OCI-M1 (cell line): ENCODE measurements at places on chromosomes 7 and 10.
A peak's percentile ranks its signal among the peaks of the same experiment; 100 is the strongest.

DNA sequence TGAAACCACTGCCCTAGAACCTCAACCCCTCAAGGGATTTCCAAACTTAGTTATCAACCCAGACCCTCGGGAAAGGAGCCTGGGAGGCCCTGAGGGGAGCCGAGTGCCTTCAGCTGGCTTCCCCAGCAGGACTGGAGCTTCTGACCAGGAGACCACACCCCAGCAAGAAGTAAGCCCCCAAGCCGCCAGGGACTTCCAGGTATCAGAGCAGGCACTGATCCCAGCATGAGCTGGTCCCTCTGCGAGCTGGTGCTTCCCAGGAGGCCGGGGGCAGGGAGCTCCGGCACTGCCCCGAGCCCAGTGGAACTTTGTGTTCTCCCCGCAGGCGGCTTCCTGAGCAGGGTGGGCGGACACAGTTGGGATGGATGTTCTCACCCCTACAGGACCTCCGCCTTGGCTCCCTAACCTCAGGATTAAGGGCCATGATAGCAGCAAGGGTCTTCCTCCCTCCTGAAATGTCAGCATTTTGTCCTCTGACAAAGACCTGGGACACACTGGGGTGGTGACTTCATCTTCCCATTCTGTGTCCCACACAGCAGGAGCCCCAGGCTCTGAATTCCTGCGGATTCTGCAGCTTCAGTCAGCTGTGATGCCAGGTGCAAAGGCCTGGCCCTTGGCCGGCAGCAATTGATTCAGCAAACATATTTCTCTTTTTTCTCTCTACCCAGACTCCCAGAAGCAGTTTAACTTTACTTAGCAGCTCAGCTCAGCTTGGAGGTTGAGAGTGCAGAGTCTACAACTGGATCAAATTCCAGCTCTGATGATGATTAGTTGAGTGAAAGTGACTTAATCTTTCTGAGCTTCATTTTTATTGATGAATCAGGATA lies 11.6 kb downstream of the ATP6V0E2 start:
- no peak for DNase-seq

DNA sequence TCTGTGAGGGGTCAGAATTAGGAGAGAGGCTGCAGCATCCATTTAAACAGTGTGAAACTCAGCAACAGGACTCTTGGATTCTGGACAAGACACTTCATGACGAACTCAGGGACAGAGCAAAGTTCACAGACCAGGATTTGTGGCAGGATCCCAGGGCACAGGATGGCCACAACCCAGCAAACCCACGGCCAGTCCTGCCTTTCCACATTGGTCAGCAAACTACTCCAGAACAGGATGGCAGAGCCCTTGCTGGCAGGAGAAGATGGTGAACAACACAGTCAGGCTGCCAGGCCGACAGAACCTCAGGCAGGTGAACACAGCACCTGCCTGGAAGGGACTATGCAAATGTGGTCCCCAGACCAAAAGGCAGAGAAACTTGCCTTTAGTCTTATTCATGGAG lies 34.4 kb downstream of the VSTM4 start:
- DNase-seq: no peak

- DNase-seq: no peak
Measured at GRCh38 chr10:109924967-109925620, 1.8 kb upstream of the XPNPEP1 start.

DNA sequence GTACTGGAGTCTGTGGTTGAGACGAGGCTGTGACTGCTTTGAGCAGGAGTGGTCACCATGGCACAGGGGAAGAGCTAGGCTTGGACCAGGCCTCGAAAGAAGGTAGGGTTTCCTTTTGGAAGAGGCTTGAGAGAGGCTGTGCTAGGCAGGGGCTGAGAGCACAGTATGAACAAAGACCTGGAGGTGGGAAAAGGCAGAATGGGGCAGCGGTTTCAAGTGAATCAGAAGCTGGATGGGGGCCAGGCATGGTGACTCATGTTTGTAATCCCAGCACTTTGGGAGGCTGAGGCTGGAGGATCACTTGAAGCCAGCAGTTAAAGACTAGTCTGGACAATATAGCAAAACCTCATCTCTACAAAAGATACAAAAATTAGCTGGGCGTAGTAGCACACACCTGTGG lies 65.9 kb downstream of the CLIP2 start:
- DNase-seq: peak; percentile 82

- DNase-seq: no peak
Measured at GRCh38 chr7:38630720-38631673, at the start of gene AMPH. Gene AMPH, minus strand, starts transcription at chr7:38631373. Its CDS starts 22 bp downstream, at chr7:38631351.

- peak; percentile 87 for DNase-seq
Measured at GRCh38 chr10:71270301-71271220, 48.5 kb upstream of the SLC29A3 start.

DNA sequence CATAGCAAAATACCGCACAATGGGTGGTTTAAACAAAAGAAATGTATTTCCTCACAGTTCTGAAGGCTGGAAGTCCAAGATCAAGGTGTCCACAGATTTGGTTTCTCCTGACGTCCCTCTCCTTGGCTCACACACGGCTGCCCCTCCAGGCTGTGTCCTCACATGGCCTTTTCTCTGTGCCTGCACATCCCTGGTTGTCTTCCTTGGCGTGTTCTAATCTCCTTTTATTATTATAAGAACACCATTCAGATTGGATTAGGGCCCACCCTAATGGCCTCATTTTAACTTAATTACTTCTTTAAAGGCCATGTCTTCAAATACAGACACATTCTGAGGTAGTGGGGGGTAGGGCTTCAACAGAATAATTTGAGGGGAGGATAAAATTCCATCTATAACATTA lies 87.9 kb downstream of the FZD1 start:
- no peak for DNase-seq

- peak; percentile 78 for DNase-seq
Measured at GRCh38 chr10:91601212-91601611, 31.7 kb downstream of the PPP1R3C start.

DNA sequence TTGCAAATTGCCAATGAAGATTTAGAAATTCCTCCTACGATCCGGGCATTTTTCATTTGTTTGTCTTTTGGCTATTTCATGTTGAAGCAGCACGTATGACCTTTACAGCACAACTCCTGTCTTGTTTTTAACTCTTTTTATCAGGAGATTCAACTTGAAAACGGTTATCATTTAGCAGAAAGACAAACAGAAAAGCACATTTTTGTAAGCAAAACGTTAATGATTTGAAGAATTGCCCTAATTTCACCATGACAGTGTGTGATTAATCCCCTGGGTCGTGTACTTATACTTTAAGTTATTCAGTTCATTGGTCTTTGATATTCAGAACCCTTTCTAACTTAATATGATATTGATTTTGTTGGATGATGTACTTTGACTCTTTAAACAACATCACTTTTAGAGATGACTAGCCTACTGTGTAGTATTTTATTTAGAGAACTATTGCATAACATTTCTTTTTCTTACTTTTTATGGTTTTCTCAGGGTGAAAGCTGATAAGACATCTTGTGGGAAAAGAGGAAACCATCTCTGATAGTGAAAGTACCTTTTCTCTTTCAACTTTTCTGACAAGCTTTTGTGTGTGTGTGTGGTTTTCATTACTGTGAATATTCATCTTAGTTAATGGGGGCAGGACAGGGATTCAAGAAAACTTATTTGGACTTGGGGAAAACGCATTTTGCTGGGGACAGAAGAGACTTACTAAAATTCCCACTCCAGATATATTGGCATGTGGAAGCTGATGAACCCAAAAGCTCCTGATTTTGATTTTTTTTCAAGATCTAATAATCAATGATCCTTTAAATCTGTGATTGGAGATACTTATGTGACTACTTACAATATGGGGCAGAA lies 8.1 kb downstream of the HHEX start:
- DNase-seq: peak; percentile 83

GRCh38 chr10:6173203-6173602 lies 29.5 kb upstream of the PFKFB3 start:
- peak; percentile 41 for DNase-seq

DNA sequence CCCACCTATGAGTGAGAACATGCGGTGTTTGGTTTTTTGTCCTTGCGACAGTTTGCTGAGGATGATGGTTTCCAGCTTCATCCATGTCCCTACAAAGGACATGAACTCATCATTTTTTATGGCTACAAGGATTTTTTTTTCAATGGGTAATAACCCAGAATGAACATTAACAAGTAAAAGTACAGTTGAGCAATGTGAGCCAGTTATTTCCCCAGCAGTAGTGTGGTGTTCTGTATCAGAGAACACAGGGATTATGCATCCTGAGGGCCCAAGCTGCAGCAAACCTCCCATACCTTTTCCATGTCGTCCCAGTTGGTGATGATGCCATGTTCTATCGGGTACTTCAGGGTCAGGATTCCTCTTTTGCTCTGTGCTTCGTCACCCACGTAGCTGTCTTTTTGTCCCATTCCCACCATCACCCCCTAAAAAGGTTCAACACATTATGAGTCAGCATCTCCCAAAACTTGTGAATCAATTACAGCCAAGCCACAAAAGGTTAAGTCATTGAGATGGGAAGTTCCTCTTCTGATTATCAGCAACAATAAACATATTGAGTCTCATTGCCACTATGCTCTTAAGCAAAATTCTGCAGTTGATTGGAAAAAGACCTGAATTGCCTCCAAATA lies 5.5 kb downstream of the ACTA2 start:
- DNase-seq: peak; percentile 37

DNA sequence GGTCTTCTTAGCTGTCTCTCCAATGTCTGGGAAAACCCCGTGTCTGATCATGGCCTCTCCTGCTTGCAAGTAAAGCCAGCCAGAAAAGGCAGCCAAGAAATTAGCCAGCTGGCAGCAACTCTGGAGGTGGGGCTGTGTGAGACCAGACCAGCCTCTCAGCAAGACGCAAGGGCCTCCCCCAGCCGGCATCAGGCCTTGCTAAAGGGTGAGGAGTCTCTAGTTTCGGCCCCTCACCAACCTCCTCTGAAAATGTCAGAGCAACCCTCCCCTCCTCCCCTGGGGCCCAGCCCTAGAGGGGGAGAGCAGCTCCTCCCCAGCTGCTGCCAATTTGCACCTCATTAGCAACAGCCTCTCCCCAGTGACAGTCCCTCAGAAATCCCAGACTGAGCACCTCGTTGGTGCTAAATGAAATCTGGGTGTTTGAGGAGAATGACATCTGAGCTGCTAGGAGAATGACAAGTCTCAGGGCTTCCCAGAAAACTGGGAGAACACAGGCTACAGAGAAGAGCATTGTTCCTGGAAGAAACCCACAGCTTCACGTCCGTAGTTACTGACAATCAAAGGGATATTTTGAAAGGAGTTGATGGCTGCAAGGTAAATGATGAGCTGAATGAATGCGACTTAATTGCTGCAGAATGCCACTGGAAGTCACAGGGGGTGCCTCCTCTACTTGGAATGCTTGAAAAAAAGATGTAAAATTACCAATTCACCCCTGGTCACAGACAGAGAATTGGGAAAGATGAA lies 25.9 kb downstream of the DGKI start:
- DNase-seq: no peak

DNA sequence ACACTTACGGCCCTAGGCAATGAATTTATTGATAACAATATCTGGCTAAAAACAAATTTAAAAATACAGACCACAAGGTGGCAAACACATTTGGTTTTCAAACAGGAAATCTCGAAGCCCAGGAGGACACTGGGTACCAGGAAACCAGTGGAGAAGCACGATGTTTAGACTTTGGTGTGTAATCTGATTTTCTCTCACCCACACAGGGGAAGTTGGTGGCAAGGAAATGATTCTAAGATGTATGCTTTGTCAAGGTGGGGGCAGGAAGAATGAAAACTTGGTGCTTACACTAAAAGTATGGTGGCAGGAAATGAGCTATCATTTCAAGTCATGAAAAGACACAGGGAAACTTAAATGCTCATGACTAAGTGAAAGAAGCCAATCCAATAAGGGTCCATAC lies 113.2 kb upstream of the ANKRD1 start:
- DNase-seq: no peak

GRCh38 chr7:84302949-84303348 lies 108.4 kb upstream of the SEMA3A start:
- no peak for DNase-seq

- DNase-seq: no peak
Measured at GRCh38 chr7:20153567-20153966, 63.6 kb downstream of the MACC1 start.

GRCh38 chr10:108147346-108147745 lies 982.8 kb upstream of the SORCS1 start:
- DNase-seq: peak; percentile 5

DNA sequence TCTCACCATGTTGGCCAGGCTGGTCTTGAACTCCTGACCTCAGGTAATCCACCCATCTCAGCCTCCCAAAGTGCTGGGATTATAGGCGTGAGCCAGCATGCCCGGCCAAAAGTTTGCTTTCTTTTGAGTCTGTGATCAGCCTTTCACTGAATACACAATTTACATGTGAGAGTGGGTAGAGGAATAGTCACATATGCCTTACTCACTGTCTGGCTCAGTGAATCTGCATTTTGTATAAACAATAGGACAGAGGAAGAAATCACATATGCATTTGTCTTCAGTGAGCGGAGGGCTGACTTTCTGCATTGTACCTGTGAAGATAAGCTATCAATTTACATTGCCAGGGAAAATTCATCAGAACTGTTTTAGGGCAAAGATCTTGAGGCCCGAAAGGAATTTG lies 2.5 kb upstream of the TECPR1 start:
- DNase-seq: no peak

DNA sequence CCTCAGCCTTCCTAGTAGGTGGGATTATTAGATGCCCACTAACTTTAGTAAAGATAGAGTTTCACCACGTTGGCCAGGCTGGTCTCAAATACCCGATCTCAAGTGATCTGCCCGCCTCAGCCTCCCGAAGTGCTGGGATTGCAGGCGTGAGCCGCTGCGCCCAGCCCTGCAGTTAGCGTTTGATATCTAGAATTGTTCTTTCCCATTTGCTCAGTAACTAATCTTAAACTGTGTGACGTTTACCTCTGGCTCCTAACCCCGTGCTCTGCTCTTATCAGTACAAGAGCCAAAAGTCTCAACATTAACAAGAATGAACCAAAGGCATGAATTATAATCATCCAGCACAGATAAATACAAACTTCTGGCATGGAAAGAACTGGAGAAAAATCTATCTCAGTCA lies 47.4 kb downstream of the IGF2BP3 start:
- peak; percentile 51 for DNase-seq

GRCh38 chr10:48672596-48673265 lies 11.9 kb upstream of the WDFY4 start:
- no peak for DNase-seq

DNA sequence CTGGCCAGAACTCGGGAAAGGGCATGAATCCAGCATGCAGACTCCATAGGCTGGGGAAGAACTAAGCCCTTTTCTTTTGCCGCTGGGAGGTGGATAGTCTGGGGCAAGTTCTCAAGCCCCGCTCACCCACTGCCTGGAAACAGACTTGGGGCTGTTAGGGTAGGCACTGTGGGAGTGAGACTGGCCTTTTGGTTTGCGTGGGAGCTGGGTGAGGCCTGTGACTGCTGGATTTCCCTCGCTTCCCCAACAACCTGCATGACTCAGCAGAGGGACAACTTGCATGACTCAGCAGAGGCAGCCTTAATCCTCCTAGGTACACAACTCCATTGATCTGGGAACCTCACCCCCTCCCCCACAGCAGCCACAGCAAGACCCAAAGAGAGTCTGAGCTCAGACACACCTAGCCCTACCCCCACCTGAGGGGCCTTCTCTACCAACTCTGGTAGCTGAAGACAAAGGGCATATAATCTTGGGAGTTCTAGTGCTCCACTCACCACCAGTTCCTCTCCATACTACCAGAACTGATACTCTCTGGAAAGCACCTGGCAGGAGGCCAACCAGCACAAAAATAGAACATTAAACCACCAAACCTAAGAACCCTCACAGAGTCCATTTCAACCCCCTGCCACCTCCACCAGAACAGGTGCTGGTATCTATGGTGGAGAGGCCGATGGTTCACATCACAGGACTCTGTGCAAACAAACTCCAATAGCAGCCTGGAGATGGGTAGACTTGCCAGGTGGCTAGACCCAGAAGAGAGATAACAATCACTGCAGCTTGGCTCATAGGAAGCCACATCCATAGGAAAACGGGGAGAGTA lies 81.4 kb upstream of the LAMB4 start:
- peak; percentile 82 for DNase-seq
